ENCODE measurements at places on chromosomes 5 and 9.

- H3K4me1 ChIP-seq: peaks cover 3% of the 10 kb centered on the region
- no peak for DNase-seq
- no peak overlapping the region for H3K4me3 ChIP-seq
- H3K36me3 ChIP-seq: no peaks in the 10 kb centered on the region
- no peak overlapping the region for H3K27ac ChIP-seq
Observed at GRCh38 chr9:132546148-132547051, 36.0 kb upstream of the BARHL1 start.

- peaks cover 74% of the 10 kb centered on the region for H3K36me3 ChIP-seq
- H3K4me3 ChIP-seq: no peak overlapping the region
- DNase-seq: no peak
- H3K27ac ChIP-seq: no peak overlapping the region
- H3K4me1 ChIP-seq: no peaks in the 10 kb centered on the region
Observed at GRCh38 chr5:154878642-154879335, 20.4 kb downstream of the CNOT8 start.

DNA sequence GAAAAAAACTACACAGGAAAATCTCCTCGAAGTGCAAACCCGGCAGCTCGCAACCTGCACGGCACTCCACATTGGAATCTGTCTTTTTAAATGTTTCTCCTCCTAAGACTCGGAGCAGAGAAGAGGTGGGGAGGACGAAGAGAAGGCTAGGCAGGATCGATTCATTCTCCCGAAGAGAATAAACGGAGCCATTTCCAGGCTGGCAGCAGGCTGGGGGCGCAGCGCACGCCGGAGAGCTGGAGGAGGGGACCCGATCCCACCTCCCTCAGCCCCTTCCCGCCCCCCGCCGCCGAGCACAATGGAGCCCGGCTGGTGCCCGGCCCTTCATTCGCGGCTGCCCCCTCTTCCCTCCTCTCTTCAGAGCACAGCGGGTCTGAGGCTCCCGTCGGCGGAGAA lies 628 bp downstream of the HOMER1 start:
- DNase-seq: no peak
- H3K4me1 ChIP-seq: peaks cover 18% of the 10 kb centered on the region
- H3K27me3 ChIP-seq: peaks cover 30% of the 10 kb centered on the region
- peak overlapping the region; percentile 56 for H3K27ac ChIP-seq
- peaks cover 2% of the 10 kb centered on the region for H3K36me3 ChIP-seq

GRCh38 chr5:116454417-116454927 lies 120.2 kb downstream of the SEMA6A start:
- peak; percentile 25 for DNase-seq
- peak overlapping the region; percentile 21 for H3K4me3 ChIP-seq
- peaks cover 17% of the 10 kb centered on the region for H3K36me3 ChIP-seq
- H3K27me3 ChIP-seq: no peaks in the 10 kb centered on the region

DNA sequence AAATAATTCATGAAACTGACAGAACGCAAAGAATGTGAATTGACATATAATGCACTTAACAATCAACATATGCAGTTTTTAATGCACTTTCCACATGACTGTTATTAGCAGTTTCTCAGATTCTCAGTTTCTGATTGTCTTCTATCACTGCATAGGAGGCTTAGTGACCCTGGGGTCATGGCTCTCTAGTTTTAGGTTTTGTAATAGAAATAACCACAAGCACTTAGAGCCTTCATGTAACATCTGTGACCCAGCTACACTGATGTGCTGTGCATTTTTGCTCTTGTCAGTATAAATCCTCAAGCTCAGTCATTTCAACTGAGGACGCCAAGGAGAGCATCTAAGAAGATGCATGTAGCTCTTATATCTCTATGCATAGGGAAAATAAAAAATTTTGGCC lies 163.1 kb upstream of the IZUMO3 start:
- no peaks in the 10 kb centered on the region for H3K27me3 ChIP-seq
- H3K4me1 ChIP-seq: no peaks in the 10 kb centered on the region
- H3K27ac ChIP-seq: no peak overlapping the region
- no peak for DNase-seq

GRCh38 chr5:111135946-111136345 lies 43.8 kb downstream of the WDR36 start:
- peaks cover 22% of the 10 kb centered on the region for H3K4me1 ChIP-seq
- peaks cover 3% of the 10 kb centered on the region for H3K36me3 ChIP-seq
- no peak for DNase-seq
- no peak overlapping the region for H3K27ac ChIP-seq

Measured in stimulated activated naive B cell treated with anti-CD40 and anti-IgM and Interleukin-4, amounts not matched to agents 10 μg/mL and 1 μg/mL and 100 μg/mL, for 72 hours (primary cell).